ENCODE measurements at places on chromosomes 6 and 20. TPM values are rescaled to one million over a fixed set of nuclear protein-coding genes. Genes with fewer than 3 reads are reported as not detected.

The NR2E1 gene
- not detected for total RNA-seq

The CHRNA4 gene
- total RNA-seq = not detected

The CGAS gene
- 3.7 TPM for total RNA-seq

The BTNL2 gene
- 0.12 TPM for total RNA-seq

The OXT gene
- not detected for total RNA-seq

The CCR6 gene
- total RNA-seq = not detected

The PLN gene
- total RNA-seq = 6.5 TPM

The HAO1 gene
- total RNA-seq = not detected

The CPXM1 gene
- total RNA-seq = 32.2 TPM

The ESR1 gene
- total RNA-seq = 0.83 TPM

The ANKEF1 gene
- 0.30 TPM for total RNA-seq

The RAET1L gene
- not detected for total RNA-seq

The PI16 gene
- under 0.01 TPM for total RNA-seq

The LAMA5 gene
- total RNA-seq = 63.7 TPM

All from smooth muscle cell of the coronary artery (primary cell).